ENCODE measurements at places on chromosomes 2 and 18.
A peak's percentile ranks its signal among the peaks of the same experiment; 100 is the strongest.

GRCh38 chr2:38765149-38765548 is 12.9 kb upstream of the GEMIN6 start:
- DNase-seq = no peak

DNA sequence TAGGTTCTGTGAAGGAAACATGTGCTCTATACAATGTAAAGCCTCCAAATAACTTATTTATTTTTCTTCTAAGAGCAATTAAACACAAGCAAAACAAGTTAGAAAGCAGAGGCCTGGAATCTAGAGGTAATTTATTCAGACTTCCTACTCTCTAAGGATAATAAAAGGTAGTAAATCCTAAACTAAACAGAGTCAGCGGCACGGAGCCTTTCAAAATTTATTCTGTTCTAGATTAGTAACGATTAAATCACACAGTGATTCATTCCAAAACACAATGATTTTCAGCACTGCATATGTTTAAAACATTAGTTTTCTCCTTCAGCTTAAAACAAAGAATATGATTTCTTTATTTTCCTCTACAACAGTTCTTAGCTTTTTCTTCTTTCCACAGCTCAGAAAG is 160.9 kb downstream of the FBXO15 start:
- no peak for DNase-seq

- DNase-seq = no peak
These were observed 73.2 kb downstream of the IL1R2 start for GRCh38 chr2:102064679-102065674.

- no peak for DNase-seq
These were observed 42.8 kb upstream of the KCNG2 start for GRCh38 chr18:79754831-79755351.

- no peak for DNase-seq
These were observed 532.7 kb upstream of the DCC start for GRCh38 chr18:51807336-51807735.

DNA sequence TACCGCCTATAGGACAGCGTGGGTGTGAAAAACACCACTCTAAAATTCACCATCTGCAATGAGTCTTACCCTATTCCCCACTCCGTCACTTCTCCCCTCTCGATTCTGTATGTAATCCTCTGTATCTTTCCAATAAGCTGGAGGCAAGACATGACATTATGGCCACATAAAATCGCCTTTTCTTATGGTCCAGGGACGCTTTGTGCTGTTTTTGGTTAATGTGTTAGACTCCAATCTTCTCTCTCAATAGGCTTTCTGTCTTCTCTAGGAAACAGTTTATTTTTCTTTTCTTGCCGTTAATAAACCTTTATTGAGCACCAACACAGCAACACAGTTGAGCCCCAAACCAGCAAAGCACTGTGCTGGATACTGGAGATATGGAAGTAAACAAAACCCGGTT is 37.9 kb upstream of the ZCCHC2 start:
- no peak for DNase-seq

- no peak for DNase-seq
These were observed 457.2 kb upstream of the TRIB2 start for GRCh38 chr2:12259493-12259892.

DNA sequence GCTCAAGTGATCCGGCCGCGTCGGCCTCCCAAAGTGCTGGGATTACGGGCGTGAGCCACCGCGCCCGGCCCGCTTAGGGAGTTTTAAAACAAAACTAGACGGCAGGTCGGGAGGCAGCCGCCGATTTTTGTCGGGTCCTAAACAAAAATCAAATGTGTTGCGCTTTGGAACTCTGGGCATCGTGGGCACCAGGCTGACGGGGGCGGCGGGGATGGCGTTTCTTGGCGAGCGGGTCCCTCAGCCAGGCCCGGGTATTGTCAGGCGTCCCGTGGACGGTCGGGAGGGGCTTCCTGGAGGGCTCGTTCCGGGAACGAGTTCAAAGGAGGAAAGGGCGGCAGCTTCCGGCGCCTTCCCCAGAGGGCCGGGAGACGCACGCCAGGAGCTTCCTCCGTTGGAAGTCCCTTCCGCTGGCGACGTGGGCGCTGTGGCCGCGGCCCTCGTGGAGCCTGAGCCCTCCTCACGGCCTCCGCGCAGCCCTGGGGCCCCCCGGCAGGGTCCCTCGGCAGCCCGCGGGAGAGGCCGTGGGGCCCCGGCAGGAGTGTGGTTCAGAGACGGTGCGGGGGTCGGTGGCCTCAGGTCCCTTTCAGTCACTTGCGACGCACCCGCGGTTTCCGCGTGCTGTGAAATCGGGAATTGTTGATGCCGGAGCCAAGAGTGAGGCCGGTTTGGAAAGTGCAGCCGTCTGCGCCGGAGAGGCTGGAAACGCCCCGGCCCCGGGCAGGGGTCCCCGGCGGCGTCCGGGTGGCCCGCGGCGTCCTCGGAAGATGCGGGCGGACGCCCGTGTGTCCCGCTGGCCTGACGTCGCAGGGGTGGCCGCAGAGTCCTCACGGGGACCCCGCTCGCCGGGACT is 59.3 kb downstream of the EMILIN2 start:
- peak; percentile 45 for DNase-seq

- no peak for DNase-seq
These were observed 128.2 kb upstream of the DLX2 start for GRCh38 chr2:172230889-172231401.

GRCh38 chr18:36188916-36189315 is 1.6 kb downstream of the MOCOS start:
- DNase-seq = no peak
